Posterior cingulate gyrus (tissue), 11 donors: ENCODE measurements at places on chromosomes 12 and 14.

- no peak for DNase-seq
Measured at GRCh38 chr12:94801745-94802144, 151.4 kb upstream of the TMCC3 start.

GRCh38 chr12:50201987-50202521, 34.9 kb upstream of the CERS5 start:
- no peak for DNase-seq

- DNase-seq, result no peak
Measured at GRCh38 chr12:116777245-116777644, 39.1 kb downstream of the RNFT2 start.

DNA sequence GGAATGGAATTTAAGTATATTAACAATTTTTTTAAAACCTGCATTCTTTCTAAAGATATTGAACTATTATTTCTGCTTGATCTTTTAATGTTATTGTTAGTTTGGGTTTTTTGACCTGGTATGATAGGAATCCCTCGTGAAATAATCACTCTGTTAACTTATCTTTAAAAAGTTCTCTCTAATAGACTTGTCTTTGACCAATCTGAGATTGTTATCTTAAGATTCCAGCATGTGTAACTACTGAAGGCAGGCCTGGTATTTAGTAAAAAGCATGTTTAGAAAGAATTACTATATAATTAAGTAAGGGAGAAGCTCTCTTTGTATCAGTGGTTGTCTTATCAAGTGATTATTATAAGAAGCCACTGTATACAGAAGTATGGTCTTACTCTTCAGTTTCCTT, 4.8 kb downstream of the TMTC2 start:
- no peak for DNase-seq
